ENCODE measurements at places on chromosomes 2 and 18.

GRCh38 chr2:207180741-207181140 is 15.0 kb upstream of the KLF7 start:
- DNase-seq = no peak

- DNase-seq = no peak
These were observed 55.8 kb downstream of the PPP4R1 start for GRCh38 chr18:9558387-9559064.

DNA sequence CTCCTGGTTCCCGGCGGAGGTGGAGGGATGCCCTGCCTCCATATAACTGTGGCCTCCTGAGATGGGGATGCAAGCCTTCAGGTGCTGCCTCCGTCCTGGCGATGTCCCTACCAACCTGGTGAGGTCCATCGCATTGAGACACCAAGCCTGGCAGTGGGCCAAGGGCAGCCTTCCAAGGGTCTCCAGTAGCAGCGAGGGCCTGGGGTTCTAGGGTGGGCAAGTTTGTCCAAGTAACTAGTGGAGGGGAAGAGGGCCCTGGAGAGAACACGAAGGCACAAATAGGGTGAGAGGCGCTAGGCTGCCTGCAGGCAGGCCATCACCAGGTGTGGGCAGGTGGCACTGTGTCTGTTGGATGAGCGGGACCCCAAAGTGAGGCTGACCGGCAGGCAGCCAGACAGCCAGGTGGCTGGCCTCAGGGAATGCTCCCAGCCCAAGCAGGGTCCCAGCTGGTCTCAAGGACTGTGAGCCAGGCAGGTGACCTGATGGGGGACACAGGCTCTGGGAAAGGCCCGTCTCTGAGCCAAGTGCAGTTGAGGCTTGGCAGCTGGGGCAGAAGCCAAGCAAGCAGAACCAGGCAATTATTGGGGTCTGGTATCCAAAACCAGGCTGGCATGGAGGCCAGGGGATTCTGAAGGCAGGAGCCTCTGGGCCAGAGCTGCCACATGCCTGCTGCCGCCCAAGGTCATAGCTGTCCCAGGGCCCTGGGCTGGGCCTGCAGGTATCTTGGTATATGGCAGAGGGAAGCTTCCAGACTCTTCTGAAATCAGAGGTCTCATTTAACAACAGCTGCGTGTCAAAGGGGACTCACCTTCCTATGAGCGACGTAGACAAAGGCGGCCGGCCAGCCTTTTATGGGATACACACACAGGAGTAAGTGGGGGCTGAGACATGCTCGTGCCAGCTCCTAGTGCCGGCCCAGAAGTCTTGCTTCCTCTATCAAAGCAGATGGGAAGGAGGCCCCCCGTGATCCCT is 23.4 kb downstream of the RAMP1 start:
- DNase-seq = no peak

- DNase-seq = no peak
These were observed 10.2 kb downstream of the RAB10 start for GRCh38 chr2:26043862-26044696.

DNA sequence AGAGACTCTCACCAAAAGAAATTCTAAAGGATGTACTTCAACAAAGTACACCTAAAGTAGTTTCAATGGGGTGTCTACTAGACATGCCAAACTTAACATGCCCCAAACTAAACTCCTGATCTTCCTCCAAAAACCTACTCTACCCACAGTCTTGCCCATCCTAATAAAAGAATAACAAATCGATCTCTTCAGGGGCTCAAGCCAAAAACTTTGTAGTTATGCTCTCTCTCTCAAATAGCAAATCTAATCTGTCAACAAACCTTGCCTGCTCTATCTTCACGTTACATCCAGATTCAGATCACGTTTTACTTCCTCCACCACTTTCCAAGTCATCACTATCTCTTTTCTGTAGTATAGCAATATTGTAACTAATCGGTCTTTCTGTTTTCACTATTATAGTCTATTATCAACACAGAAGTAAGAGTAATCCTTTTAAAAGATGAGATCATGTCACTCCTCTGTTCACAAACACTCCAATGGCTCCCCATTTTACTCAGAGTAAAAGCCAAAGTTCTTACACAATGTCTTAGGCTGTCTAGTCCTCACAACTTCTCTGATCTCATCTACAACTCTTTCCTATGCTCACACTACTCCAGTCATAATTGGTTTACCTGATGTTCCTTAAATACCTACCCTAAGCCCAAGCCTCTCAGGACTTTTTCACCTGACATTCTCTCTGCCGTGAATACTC is 79.9 kb downstream of the THADA start:
- DNase-seq = no peak

- no peak for DNase-seq
These were observed 610.4 kb downstream of the ERBB4 start for GRCh38 chr2:211928201-211928600.
